Heart left ventricle (tissue), 16 donors: ENCODE measurements at places on chromosomes 7 and 10.

DNA sequence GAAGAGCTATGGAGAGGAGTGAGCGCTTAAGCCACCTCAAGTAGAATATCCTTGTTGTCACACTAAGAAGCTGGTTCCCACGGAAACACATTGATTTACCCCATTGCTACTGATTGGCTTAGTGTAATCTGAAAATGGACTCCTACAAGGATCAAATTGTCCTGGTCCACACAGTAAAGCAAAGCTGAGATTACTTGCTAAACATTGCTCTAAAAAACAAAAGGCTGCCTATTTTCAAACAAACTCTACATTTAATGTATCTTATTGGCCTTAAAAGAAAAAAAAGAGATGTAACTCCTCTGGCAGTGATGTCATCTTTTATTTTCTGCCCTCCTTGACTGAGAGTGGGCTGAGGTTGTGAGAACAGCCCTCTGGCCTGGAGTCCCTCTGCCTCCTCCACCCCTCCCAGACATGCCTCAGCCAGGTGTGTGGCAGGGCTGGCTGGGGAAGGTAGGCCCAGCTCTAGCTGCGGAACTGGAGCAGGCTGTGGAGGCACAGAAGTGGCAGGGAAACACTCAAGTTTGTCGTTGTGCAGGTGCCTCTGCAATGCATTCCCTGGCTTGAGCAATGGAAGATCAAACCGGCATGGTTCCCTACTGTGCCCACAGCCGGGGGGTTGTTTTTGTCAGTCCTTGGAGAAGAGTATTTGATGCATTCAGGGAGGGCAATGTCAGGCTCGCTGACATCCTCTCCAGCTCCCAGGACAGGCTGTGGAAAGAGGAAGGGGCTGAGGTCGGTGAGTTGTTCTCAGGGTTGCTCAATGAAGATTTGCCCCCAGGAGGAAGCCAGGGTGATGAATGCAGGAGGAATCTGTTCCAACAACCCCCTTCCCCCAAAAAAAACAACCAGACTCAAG lies 9.1 kb downstream of the KLF6 start:
- no peak for DNase-seq

DNA sequence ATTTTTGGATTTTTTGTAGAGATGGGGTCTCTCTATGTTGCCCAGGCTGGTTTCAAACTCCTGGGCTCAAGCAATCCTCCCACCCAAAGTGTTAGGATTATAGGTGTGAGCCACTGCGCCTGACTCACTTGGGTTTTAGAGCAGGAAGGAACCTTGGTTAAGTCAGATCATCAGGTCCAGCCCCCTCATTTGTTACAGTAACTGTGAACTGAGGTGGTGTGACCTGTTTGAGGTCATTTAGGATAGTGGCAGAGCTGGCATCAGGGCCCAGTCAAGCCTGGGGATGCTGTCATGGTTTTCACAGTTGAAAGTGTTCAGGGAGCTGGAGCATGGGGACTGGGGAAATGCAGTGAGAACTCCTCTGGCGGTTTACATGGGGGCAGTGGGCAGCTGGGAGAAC lies 159.6 kb downstream of the TAX1BP1 start:
- no peak for DNase-seq

GRCh38 chr7:4663239-4664018 lies 18.7 kb upstream of the FOXK1 start:
- no peak for DNase-seq

DNA sequence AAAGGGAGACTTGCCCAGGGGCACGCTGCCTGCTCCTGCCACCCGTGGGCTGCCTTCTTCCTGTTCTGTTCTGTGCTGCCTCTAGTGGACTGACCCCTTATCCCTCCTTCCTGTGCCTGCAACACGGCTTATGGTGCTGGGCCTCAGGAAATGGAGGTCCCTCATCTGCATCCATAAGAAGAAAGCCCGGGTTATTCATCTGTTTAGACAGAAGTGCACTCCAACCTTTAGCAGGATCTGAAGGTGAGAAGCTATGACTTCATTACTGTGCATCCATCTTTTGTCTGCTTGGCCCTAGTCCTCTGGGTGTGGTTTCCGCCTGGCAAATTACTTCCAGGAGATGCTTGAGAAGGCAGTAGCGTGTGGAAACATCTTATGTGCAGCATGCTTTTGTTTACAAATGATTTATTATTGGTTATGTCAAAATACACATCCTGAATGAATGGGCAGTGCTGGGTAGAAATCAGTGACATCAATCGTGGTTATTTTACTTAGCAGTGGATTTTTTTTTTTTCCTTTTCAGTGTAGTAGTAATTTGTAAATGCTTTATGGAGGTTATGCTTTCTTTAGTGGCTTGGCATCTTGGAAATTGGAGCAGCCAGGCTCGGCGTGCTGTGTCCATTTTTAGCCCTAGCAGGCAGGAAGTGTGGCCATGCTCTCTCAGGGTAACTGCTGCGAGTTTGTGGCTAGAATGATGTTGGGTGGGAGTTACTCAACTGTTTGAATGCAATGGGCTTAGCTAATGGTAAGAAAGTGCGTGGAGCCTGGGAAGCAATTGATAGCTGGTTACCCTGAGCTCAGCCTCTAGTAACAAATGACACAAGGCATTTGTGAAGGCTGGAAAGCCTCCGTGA lies 12.7 kb downstream of the PTPRE start:
- peak; percentile 50 for DNase-seq

DNA sequence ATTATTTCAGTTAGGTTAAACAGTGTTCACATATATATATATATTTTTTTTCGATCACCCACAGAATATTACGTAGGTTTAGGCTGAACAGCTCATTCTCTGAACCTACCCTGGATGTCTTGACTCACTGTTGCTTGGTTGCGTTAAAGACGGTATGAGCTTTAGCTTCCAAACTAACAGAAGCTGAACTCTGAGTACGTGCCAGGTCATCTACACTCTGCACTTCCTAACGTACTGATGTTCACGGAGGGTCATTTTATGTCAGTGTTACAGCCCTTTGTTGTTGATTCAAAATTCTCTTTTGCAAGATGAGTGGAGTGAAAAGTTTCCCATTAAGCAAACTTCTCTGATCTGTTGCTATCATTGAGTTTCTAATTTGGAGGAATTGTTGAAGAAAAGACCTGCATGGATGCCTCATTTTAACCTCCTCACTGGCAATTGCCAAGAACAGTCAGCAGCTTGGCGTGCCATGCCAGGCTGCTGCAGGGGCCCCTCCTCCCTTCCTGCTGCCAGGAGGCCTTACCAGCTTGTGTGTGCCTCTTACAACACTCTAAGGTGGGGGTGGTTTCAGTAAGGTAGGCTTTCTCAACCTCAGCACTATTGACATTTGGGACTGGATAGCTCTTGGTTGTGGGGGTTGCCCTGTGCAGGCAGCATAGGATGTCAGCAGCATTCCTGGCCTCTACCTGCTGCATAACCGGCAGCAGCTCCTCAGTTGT lies 44.3 kb downstream of the INSYN2A start:
- DNase-seq, result no peak

DNA sequence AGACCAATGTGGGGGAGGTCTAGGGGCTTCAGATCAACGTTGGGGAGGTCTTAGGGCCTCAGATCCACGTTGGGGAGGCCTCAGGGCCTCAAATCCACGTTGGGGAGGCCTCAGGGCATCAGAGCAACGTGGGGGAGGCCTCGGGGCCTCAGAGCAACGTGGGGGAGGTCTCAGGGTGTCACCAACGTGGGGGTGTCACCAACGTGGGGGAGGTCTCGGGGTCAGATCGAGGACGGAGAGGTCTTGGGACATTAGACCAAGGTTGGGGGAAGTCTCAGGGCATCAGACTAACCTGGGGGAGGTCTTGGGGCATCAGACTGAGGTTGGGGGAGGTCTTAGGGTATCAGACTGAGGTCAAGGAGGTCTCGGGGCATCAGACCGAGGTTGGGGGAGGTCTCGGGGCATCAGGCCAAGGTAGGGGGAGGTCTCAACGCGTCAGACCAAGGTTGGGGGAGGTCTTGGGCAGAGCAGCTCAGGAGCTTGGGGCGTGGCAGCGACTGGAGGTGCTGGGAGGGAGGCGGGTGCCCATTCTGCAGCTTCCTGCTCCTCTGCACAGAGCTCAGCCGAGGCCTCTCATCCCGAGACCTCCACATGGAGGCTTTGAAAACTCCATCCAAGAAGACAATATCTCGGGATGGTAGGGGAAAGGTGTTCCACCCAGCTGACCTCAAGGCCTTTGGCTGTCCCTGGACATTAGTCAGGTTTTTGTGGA lies 159.8 kb downstream of the WDR37 start:
- DNase-seq, result no peak

GRCh38 chr10:839550-840205 lies 91.8 kb downstream of the LARP4B start:
- DNase-seq, result no peak
